ENCODE measurements at places on chromosomes 1 and 21.

GRCh38 chr1:67250051-67250653, 57.5 kb upstream of the IL12RB2 start:
- peak; percentile 13 for DNase-seq

- no peak for DNase-seq
Measured at GRCh38 chr1:171424494-171424893, 60.8 kb upstream of the PRRC2C start.

DNA sequence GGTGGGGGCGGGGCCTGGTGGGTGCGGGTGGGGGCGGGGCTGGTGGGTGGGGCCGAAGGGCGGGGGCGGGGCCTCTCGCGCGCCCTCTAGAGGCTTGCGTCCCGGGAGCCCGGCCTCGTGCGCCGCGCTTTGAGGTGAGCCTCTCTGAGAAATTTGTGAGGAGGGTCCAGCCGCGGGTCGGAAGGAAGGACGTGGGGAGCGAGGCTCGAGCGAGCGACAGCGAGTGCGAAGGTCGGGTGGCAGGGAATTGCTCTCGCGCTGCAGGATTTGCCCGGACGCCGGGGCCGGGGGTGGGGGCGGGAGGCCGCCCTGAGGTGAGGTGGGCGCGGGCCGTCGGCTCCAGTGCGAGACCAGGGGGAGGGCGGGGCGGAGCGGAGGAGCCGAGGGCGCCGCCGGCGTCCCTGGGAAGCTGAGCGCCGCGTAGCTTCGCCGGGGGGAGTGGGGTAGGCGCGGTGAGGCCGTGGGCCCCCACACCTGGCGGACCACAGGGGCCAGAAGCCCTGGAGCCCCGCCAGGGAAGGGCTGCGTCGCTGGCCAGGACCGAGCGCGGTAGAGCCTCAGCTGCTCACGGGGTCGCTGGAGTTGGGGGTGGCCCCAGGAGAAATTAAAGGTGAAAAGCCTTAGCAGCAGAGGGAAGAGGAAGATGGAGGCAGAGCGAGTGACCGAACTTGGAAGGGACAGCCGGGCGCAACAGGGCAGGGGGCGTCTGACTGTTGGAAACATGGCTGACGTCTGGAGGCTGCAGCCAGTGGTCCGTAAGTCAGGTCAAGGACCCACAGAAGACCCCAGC, 754 bp upstream of the LSS start:
- DNase-seq: peak; percentile 58

DNA sequence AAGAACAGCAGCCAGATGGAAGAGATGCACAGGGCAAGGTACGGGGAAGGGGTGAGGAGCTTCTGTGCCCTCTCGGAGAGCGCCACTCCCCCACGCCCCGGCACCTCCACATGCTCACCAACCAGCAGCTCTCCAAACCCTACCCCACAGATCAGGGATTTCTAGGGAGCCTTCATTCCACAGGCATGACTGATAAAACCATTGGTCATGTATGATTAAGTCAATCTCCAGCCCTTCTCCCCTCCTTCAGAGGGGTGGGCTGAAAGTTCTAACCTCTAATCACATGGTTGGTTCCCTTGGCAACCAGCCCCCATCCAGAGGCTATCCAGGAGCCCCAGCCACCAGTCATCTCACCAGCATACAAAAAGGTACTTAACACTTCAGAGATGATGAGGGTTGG, 144.7 kb downstream of the TGFBR3 start:
- DNase-seq: no peak

GRCh38 chr1:155455588-155456195, 106.9 kb downstream of the ASH1L start:
- DNase-seq: no peak

GRCh38 chr21:20443558-20444155, 554.6 kb upstream of the NCAM2 start:
- DNase-seq: peak; percentile 9

DNA sequence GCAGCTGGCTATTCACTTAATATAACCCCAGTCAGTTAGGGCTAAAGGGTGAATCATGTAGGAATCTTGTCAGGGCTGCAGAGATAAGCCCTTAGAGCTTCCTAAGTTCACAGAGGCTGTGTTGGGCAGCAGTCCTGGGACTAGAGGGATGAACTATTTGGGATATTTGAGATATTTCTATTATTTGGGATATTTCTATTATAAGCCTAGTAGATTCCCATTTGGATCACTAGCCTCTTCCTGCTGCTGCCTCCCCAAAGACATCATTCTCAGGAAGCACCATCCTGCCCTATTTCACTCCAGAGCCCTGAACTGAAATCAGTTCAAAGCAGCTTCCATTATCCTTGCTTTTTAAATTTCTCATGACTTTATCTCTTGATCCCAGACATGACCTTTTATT, 501.3 kb downstream of the NUF2 start:
- DNase-seq: no peak

- peak; percentile 74 for DNase-seq
Measured at GRCh38 chr1:207362962-207363860, 41.7 kb downstream of the CD55 start.

DNA sequence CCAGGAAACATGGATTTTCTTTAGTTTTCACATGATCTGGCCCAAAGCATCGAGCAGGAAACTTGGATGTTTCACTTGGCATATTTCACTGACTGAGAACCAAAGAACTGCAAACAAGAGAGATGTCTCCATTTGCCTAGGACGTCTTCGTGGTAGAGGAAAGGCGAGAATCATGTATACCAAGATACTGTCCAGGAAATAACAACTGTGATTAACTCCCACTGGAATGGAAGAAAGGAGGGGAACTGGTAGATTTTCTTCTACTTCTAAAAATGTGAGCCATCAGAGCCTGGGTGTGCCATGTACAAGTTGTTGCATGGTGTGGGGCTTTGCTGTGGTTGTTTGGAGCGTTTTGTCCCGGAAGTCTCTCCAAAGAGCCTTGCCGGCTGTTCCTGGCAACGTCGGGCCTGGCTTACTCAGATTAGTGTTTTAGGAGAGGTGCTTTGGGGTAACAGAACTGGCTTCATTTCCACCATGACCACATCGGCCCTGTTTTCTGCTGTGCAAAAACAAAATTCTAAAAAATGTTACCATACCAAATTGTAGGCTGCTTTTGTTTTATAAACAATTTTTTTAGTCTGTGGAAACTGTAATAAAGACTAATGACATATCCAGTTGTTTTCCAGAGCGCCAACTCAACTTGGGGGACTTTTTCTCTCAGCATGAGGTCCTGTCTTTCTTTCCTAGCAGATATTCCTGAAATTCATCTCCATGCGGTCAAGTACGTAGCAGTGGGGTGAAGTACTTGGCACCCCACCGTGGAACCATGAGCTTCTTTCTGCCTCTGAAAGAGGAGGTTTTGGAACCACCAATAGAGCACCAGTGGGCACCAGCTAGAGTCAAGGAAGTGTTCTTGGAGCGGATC, 118.3 kb downstream of the TM2D1 start:
- DNase-seq: no peak

GRCh38 chr1:46790446-46791101, 8.3 kb upstream of the CYP4B1 start:
- no peak for DNase-seq

DNA sequence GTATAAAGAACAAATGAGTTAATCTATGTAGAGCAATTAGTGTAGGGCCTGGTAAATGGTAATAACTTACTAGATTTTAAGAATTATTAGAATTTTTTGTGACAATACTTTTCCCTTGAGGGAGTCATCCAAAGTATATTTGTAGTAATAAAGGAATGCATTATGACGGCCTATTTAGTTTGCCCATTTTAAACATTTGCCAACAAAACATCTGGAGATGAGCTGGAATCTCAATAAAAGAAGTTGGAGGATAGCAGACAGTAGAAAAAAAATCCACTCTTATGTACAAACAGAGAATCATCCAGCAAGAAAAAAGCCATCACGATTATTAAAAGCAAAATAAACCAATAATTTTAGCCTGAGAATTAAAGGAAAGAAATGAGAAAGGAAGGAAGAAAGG, 567.3 kb upstream of the ADAMTS5 start:
- DNase-seq: no peak

DNA sequence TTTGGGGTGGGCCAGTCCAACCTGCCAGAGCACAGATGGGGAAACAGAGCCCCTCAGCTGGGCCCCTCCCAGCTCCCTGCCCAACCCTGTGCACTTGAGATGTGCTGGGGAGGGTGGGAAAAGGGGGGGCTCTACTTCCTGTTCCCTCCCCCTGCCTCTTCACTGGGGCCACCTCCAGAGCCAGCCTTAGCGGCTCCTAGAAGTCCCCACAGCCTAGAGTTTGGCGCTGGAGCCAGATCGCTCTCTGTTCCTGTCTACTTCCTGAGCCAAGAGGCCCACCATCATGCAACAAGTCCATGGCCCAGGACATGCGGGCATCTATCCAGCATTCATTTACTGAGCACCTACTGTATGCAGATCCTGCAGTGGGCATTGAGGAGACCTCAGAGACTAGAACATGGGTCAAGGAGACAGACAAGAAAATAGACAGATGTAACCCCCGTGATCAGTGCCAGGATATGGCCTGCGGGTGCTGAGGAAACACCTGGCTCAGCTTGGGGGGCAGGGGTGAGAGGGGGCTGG, 144.1 kb downstream of the SYF2 start:
- DNase-seq: no peak

- no peak for DNase-seq
Measured at GRCh38 chr1:61591351-61591750, 133.6 kb downstream of the TM2D1 start.

- DNase-seq: peak; percentile 38
Measured at GRCh38 chr1:6438047-6438525, 13.5 kb downstream of the ESPN start.

- no peak for DNase-seq
Measured at GRCh38 chr1:112033439-112034120, 44.1 kb upstream of the KCND3 start.

GRCh38 chr1:163870666-163871065, 548.9 kb downstream of the NUF2 start:
- no peak for DNase-seq

- DNase-seq: no peak
Measured at GRCh38 chr1:31626223-31627207, 9.0 kb downstream of the HCRTR1 start.

DNA sequence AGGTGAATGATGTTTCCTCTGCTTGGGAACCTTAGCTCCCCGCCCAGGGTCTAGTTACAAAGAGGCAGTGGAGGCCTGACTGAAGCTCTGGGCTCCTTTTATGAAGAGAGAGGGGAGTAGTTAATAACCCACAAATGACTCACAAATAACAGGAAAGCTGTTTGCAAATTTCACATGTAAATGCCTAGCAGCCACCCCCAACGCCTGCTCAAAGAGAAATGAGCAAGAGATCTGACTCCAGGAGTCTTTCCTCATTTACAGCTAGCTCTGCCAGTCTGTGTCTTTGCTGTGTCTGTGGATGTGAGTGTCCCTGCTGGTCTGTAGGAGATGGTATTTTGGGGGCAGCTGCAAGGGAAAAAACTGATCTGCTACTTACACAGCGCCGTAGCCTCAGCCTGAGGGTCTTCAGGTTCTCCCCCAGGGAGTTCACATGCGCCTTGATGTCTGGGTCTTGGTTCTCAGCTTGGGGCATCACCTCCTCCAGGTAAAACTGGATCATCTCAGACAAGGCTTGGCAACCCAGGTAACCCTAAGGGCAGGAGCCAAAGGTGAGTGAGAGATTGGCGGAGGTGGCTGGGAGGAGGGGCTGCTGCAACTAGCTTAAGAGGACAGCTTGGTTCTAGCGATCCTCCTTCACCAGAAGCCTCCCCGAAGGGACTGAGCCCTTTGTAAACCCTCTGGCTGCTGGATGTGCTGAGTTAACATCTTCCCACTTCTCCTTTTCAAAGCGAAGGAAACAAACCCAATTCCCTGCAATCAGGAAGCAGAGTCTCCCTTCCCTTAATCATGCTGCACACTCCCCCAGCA, at the start of gene IL19:
IL19 (plus strand) TSS at position 243 of the 807 bp plus-strand sequence. CDS start 65,890 bp downstream, outside the sequence.
- peak; percentile 71 for DNase-seq

- no peak for DNase-seq
Measured at GRCh38 chr1:46940307-46940706, 969 bp downstream of the CYP4A11 start.

GRCh38 chr1:100835866-100836842, 58.5 kb downstream of the EXTL2 start:
- DNase-seq: no peak

GRCh38 chr1:200290010-200290685, 119.7 kb downstream of the ZNF281 start:
- DNase-seq: peak; percentile 13

DNA sequence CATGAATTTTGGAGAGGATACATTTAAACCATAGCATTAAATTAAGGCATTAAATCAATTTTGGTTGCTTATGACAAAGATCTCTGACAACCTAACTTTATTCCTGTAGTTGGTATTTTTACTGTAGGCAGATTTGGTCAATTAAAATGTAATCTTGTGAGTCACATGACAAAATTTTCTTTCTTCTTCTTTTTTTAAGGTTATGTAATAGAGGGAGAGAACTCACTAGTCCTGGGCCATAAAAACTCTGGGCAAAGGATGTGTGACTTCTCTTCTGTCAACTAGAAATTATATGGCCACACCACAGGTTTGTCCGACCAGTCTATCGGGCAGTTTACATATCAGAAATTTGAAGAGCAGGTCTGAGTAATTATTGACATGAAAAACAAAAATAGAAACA, 181.4 kb downstream of the RYR2 start:
- no peak for DNase-seq

- no peak for DNase-seq
Measured at GRCh38 chr1:40870135-40870728, 8.1 kb upstream of the CITED4 start.

- DNase-seq: no peak
Measured at GRCh38 chr1:203888807-203889251, 27.4 kb downstream of the SNRPE start.

- DNase-seq: no peak
Measured at GRCh38 chr21:44572959-44573583, 458 bp upstream of the KRTAP10-4 start.

DNA sequence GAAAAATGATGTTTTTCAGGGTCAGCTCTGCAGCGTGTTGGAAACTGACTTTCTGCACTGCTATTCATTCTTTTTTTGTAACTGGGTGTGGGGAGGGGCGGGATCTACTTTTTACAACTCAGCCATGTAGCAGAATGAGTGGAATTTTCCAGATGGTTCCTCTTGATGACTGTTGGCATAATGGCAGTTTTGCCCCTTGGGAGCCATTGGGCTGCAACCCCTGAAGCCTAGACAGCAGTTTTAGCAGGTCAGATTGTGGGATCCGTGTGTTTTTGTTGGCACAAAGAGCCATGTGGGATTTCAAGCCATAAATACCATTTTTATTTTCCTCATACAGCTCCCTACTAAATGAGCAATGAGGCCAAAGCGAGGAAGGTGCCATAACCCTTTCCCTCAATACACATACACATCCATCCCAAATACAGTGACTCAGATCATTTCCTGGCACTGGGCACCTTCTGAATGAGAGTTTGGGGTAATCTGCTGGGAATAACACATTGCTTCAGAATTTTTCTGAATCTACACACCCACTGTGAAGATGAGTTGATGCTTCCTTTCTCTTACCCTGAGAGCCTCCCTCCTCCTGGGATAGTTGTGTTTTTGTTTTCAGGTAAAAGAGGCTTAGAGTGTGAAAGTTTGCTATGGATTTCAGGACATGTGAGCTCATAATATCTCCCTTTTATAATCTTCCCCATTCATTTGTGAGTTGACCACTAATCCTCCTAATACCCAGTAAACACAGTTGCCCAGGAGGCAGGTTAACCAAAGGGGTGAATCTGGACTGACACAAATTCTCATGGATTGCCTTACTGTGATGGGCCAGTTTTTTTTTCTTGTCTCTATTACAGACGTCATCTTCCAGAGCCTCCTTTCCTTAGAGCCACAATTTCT, 13.1 kb downstream of the S100A10 start:
- no peak for DNase-seq

- no peak for DNase-seq
Measured at GRCh38 chr1:173888749-173889148, 20.6 kb downstream of the ZBTB37 start.

GRCh38 chr1:115314765-115315164, 23.3 kb downstream of the NGF start:
- no peak for DNase-seq

- no peak for DNase-seq
Measured at GRCh38 chr1:6180268-6180706, at the start of gene CHD5. TSS of gene CHD5 (minus strand) at chr1:6180321. CDS start at chr1:6180023, 298 bp downstream.
